Astrocyte (in vitro differentiated cells and primary cell): ENCODE measurements at places on chromosomes 2 and 18. TPM values are rescaled to one million over a fixed set of nuclear protein-coding genes. Genes with fewer than 3 reads are reported as not detected.

DNA sequence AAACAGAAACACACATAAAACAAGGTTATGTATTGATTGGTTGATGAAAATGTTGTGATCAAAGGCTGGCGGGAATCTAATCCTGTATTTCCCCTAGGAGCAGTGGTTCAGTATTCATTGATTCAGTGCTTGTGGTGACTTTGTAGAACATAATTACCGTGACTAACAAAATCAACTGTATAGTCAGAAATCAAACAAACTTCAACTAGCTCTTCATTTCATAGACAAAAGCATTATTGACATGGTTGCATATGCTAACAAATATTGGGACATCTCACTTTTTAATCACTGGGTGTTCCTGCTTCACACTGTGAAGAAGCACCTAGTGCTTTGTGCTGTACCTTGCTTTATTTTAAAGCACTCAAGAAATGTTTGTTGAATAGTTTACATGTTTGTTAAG, 41.4 kb downstream of the USP14 start:
- no peaks in the 10 kb centered on the region for H3K27me3 ChIP-seq
- H3K4me1 ChIP-seq: no peaks in the 10 kb centered on the region
- peaks cover 38% of the 10 kb centered on the region for H3K36me3 ChIP-seq
- no peak overlapping the region for H3K27ac ChIP-seq

- H3K27ac ChIP-seq: no peak overlapping the region
- no peaks in the 10 kb centered on the region for H3K4me1 ChIP-seq
- H3K4me3 ChIP-seq: no peak overlapping the region
Observed at GRCh38 chr2:70341477-70341765, 39.6 kb upstream of the FAM136A start.

- no peaks in the 10 kb centered on the region for H3K27me3 ChIP-seq
- no peak for DNase-seq
- H3K4me3 ChIP-seq: no peak overlapping the region
- no peak overlapping the region for H3K27ac ChIP-seq
- no peaks in the 10 kb centered on the region for H3K36me3 ChIP-seq
Observed at GRCh38 chr18:47964053-47964452, 33.6 kb upstream of the SMAD2 start.

- H3K4me1 ChIP-seq: no peaks in the 10 kb centered on the region
- H3K27ac ChIP-seq: no peak overlapping the region
Observed at GRCh38 chr2:57516698-57517340, 529.8 kb upstream of the VRK2 start.

- no peak overlapping the region for H3K4me3 ChIP-seq
- no peaks in the 10 kb centered on the region for H3K36me3 ChIP-seq
- H3K27ac ChIP-seq: no peak overlapping the region
- H3K4me1 ChIP-seq: no peaks in the 10 kb centered on the region
Observed at GRCh38 chr2:157427922-157428303, 16.0 kb downstream of the CYTIP start.

DNA sequence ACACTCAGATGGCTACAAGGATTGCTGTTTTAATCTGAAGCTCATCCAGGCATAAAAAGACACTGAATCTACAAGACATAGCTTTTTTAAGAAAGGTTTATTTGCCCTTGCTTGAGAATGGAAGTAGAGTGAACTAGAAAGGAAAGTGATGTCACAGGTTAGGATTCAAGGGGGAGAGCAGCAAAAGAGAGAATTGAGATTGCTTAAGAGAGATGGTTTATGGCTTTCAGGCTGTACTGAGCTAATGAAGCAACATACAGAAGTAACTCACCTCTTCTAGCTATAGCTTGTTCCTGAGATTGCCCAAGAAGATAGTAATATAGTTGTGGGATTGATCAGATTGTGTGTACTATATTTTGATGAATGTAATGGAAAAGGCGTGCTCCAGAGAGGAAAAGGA, 26.1 kb upstream of the ACVR2A start:
- no peaks in the 10 kb centered on the region for H3K27me3 ChIP-seq
- no peaks in the 10 kb centered on the region for H3K4me1 ChIP-seq
- H3K36me3 ChIP-seq: no peaks in the 10 kb centered on the region

Gene IKZF2
- 9.9 and 15.5 TPM in 2 replicates for total RNA-seq

- no peak overlapping the region for H3K4me3 ChIP-seq
- no peaks in the 10 kb centered on the region for H3K36me3 ChIP-seq
- peaks cover 17% of the 10 kb centered on the region for H3K4me1 ChIP-seq
- no peak overlapping the region for H3K27ac ChIP-seq
Observed at GRCh38 chr2:219059375-219059724, 1.4 kb downstream of the IHH start.

DNA sequence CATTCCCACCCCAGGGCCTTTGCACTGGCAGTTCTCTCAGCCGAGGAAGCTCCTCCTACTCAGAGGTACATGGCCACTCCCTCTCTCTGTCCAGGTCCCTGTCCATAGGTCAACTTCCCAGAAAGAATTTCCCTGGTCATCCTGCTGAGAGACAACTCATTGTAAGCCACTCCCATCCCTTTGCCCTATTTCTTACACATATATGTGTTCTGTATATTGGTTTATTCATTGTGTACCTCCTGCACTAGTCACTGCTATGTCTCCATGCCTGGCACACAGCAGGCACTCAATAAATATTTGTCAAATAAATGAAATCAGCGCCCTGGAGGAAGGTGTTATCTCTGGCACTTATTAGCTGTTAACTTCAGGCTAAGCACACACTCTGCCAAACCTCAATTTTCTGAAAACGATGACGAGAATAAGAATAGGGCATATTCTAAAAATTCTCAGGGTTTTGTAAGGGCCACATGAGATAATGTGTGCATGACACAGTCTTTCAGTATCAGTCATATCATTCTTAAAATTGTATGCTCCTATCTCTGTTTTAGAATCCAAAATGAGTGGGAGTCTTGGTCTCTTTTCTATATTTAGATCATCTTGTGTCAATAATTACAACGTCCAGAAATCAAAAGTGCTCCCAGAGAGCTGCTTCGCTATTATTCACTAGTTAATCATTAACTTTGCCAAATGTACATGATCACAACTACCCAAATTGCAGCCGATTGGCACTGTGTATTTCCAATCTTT, 198.0 kb downstream of the ALK start:
- no peaks in the 10 kb centered on the region for H3K36me3 ChIP-seq
- H3K27me3 ChIP-seq: peaks cover 12% of the 10 kb centered on the region
- DNase-seq: no peak
- no peaks in the 10 kb centered on the region for H3K4me1 ChIP-seq
- no peak overlapping the region for H3K27ac ChIP-seq

GRCh38 chr2:4269885-4270284, 566.5 kb downstream of the DCDC2C start:
- no peak for DNase-seq
- no peaks in the 10 kb centered on the region for H3K27me3 ChIP-seq
- H3K4me3 ChIP-seq: no peak overlapping the region
- no peaks in the 10 kb centered on the region for H3K4me1 ChIP-seq
- H3K36me3 ChIP-seq: no peaks in the 10 kb centered on the region

Gene C2orf66
- 0.29 and 0.54 TPM in 2 replicates for total RNA-seq
